AG09309 (cell line): ENCODE measurements at places on chromosomes 6 and 20.

GRCh38 chr6:169162249-169162648, 91.4 kb downstream of the THBS2 start:
- DNase-seq, result no peak

- no peak for DNase-seq
These were observed 23.6 kb upstream of the TCFL5 start for GRCh38 chr20:62885046-62885895.

GRCh38 chr6:102812242-102812641, 1418.7 kb downstream of the GRIK2 start:
- no peak for DNase-seq

GRCh38 chr6:3619800-3620199, 131.7 kb downstream of the PXDC1 start:
- DNase-seq, result no peak

GRCh38 chr20:58694241-58695083, 1.9 kb downstream of the NPEPL1 start:
- DNase-seq, result no peak

- no peak for DNase-seq
These were observed 651.3 kb downstream of the KIF16B start for GRCh38 chr20:15921930-15922329.

- no peak for DNase-seq
These were observed 137.9 kb upstream of the RNF24 start for GRCh38 chr20:4153251-4153650.
